ENCODE measurements at places on chromosomes 5 and 9.

GRCh38 chr5:180155365-180155926 is 53.6 kb downstream of the RASGEF1C start:
- DNase-seq, result no peak

DNA sequence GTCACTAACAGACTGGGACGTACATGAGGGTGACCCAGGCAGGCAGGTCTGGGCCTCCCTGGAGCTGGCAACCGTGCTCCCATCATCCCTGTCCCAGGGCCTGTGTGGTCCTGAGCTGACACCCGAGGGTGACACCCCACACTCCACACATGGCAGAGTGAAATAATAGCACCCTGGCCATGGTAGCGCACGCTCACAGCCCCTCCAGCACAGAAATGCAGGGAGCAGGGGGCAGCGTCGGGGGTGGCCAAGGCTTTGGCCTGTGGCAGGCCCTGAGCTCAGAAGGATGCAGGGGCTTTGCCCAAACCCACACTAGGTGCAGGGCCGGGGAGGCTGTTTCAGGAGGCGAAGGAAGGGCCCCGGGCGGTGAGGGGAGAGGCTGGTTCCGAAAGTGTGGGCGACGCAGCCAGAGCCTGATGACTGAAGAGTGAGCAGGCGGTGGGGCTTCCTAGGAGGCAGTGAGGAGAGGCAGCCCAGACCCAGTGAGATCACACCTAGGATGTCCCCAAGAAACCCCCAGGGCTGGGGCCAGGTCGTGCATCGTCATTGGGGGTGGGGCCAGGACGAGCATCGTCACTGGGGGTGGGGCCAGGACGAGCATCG is 12.9 kb downstream of the OR2V2 start:
- DNase-seq, result no peak

GRCh38 chr9:107750741-107751566 is 261.4 kb upstream of the KLF4 start:
- no peak for DNase-seq

GRCh38 chr9:95653246-95653645 is 136.5 kb upstream of the PTCH1 start:
- DNase-seq, result no peak

DNA sequence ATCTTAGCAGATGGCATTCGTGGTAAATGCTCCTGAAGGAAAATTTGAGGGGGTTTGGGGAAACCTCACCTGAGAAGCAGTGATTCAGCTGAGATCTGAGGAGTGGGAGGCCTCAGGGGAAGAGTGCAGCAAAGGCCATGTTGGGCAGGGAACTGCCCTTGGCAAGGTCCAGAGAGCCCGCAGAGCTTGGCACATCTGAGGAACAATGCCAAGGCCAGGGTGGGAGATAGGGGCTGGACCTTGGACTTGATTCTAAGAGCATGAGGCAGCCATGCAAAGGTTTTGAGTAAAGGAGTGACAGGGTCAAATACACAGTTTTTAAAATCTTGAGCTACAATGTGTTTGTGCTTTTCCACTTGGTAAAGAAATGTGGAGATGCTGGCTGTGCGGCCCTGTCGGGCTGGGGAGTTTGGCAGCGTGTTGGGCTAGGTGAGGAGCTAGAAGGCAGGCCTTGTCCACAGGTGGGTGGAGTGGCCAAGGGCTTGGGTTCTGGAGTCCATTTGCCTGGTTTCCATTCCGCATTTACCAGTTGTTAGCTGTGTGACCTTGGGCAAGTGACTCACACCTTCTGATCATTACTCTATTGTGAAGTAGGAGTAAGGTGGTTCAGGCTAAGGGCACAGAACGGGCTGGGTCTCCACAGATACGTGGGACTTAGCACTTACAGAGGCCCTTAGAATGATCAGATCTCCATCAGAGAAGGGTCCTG is 6.1 kb downstream of the TBC1D13 start:
- no peak for DNase-seq

DNA sequence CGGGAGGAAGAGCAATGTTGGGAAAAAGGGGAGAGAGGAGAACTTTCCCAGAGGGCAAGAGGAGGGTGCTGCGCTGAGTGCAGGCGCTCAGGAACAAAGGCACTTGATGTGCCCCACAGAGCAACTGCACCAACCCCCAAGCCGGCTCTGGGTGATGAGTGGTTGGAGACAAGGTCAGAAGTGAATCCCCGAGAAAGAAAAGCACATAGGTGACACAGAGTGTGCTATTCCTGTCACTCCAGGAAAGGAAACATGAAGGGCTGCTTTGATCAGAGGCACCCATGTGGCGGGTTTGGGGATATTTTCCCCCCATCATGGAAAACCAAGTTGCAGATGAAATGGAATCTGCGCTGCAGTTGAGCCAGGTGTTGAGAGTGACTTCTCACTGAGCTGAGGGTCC is 20.7 kb upstream of the SLC25A48 start:
- DNase-seq, result no peak

DNA sequence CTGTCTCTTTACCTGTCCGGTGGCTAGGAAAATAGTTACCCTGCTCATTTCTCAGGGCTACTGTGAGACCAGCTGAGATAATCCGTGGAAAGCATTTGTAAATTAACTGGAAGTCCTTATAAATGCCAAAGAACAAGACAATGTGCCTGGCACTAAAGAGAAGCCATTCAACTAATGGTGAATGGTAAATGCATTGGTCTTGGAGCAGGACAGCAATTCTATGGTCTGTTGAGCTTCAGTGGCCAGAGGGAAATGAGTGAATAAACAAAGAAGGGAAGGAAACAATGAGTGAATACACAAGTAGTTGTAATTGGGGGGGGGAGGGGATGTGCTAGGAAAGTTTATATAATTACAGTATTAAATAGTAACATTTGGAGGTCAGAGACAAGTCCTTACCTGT is 353.6 kb downstream of the SEMA5A start:
- no peak for DNase-seq

GRCh38 chr5:95184924-95185323 is 100.0 kb downstream of the MCTP1 start:
- DNase-seq, result no peak

DNA sequence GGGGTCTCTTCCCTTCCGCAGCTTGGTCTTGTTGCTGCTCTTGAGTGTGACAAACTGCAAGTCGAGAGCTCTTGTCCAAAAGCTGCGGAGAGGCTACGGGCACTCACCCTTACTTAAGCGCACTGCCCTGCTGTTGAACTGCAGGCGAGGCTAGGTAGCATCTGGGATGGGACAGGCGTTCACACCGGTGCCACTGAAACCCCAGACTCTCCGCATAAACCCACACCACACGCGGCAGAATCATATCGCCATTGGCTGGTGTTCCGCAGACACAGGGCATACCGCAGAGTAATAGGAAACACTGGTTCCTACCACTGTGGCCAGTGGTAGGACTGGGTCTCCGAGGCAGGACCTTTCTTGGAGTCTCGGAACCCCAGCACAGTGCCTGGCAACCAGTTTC is 2.2 kb upstream of the NPR3 start:
- no peak for DNase-seq
